ENCODE measurements at places on chromosomes 1 and 21. TPM values are rescaled to one million over a fixed set of nuclear protein-coding genes. Genes with fewer than 3 reads are reported as not detected.

C1orf167 gene
- not detected for total RNA-seq

GBP5 gene
- total RNA-seq, result 1.6 TPM

OSCP1 gene
- 3.9 TPM for total RNA-seq

KCNN3 gene
- total RNA-seq, result 1.6 TPM

Measured in body of pancreas (tissue), 4 donors.